Thoracic aorta (tissue), 2 donors: ENCODE measurements at places on chromosomes 13 and 19.

GRCh38 chr13:20728579-20729311 lies 25.2 kb downstream of the IL17D start:
- no peak for DNase-seq

GRCh38 chr13:110127986-110128511 lies 178.9 kb downstream of the COL4A1 start:
- DNase-seq: no peak

DNA sequence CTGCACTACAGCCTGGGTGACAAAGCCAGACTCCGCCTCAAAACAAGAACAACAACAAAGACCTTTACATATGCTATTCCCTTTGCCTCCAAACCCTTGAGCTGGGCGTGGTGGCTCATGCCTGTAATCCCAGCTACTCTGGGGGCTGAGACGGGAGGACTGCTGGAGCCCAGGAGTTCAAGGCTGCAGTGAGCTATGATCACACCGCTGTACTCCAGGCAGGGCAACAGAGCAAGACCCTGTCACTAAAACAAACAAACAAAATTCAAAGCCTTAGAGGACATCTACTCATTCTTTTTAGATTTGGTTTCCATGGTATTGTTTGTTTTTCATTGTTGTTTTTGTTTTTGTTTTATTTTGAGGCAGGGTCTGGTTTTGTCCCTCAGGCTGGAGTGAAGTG lies 7.8 kb downstream of the ACER1 start:
- no peak for DNase-seq

DNA sequence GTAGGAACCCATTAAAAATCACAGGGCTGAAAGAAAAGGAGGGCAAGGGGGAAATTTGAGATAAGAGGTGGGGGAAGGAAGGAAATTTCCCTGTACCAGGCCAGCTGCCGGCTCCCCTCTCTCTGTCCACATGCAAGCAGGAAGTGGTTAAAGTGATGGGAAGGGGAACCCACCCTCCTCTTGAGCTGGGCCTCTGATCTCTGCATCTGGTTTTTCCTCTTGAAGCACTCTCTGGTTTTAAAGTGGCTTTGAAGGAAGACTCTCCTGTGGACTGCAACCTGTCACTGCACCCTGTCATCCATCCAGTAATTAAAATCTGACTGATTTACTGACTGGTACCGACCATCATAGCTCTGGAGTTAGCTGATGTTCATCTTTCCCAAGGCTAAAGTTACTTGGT lies 239.6 kb downstream of the TSHZ3 start:
- no peak for DNase-seq

- no peak for DNase-seq
Observed at GRCh38 chr13:21310220-21310619, 133.8 kb downstream of the MRPL57 start.
